Karpas-422 (cell line): ENCODE measurements at places on chromosomes 3 and 15.

DNA sequence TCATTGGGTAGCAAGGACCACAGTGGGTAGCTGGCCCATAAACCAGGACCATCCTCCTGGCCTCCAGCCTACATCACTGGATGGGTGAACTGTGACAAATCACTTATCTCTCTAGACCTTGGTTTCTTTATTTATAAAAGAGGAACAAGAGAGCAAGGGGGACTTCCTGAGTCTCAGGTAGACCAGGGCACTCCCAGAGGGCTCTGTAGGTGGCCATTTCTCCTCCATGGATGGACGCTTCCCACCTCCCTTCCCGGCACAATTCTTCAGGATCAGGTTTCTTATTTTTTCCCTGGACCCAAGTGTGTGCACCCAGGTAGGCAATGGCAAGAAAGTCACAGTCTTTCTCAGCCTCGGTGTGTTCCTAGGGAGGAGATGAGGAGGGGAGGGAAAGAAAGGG lies 41.4 kb upstream of the SPATA12 start:
- DNase-seq = peak; percentile 86

- no peak for DNase-seq
Measured at GRCh38 chr3:188900421-188900951, 271.3 kb upstream of the TPRG1 start.

DNA sequence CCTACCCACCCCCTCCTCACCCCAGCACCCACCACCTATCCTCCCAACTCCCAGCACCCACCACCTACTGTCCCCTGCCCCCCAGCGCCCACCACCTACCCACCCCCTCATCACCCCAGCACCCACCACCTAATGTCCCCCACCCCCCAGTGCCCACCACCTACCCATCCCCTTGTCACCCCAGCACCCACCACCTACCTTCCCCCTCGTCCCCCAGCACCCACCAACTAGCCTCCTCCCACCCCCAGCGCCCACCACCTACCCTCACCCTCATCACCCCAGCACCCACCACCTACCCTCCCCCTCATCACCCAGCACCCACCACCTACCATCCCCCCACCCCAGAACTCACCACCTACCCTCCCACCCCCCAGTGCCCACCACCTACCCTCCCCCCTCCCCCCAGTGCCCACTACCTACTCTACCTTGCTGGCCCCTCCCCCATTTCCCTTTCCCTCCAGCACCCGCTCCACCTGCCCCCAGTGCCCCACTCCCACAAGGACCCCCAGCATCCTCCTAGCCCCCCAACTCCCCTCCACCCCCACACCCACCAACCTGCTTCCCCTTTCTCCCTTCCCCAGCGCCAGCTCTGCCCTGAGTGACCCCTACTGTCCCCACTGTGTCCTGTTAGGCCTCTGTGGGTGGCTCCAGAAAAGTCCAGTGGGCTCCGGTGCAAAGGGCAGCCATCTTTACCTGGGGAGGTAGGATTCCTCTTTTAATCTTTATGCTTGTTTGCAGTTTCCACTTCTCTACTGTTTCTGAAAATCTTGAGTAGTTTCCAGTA lies 1.2 kb downstream of the UROC1 start:
- no peak for DNase-seq

DNA sequence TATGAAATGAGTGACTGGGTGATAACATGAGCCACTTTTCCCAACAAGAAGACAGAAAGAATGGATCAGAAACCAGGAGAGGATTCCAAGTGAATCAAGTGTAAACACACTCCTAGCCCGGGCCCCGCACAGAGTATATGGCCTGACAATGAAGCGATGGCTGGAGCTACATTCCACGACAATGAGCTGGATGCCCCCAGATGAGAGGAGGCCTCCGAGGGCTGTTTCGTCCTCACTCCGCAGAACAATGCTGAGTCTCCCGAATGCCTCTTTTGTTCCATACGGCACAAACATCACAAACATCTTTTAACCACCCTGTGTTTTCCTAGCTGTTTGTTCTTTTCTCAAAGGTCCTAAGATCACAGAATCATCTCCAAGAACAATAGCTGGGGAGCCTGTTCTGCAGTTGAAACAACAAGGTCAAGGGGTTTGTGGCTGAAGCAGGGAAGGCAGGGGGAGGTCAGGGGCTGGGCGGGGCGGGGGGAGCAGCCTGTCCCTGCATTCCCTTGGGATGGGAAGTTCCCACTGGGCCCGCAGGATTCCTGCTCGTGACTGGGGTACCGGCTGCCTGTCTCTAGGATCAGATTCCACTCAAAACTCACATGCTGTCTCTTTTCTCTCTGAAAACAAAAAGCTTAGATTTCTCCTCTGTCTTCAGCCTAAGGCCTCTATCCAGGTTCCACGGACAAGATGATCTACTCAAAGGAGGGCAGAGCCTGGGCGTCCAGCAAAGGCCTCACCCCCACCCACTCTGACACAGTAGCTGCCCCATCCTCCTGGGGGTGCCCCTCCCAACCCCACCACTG lies 151.3 kb downstream of the XXYLT1 start:
- no peak for DNase-seq

GRCh38 chr3:27360113-27361078 lies 8.8 kb downstream of the NEK10 start:
- DNase-seq = peak; percentile 60

- DNase-seq = no peak
Measured at GRCh38 chr3:191300422-191300821, 28.8 kb upstream of the CCDC50 start.

- no peak for DNase-seq
Measured at GRCh38 chr3:37812499-37812896, 49.2 kb upstream of the CTDSPL start.

DNA sequence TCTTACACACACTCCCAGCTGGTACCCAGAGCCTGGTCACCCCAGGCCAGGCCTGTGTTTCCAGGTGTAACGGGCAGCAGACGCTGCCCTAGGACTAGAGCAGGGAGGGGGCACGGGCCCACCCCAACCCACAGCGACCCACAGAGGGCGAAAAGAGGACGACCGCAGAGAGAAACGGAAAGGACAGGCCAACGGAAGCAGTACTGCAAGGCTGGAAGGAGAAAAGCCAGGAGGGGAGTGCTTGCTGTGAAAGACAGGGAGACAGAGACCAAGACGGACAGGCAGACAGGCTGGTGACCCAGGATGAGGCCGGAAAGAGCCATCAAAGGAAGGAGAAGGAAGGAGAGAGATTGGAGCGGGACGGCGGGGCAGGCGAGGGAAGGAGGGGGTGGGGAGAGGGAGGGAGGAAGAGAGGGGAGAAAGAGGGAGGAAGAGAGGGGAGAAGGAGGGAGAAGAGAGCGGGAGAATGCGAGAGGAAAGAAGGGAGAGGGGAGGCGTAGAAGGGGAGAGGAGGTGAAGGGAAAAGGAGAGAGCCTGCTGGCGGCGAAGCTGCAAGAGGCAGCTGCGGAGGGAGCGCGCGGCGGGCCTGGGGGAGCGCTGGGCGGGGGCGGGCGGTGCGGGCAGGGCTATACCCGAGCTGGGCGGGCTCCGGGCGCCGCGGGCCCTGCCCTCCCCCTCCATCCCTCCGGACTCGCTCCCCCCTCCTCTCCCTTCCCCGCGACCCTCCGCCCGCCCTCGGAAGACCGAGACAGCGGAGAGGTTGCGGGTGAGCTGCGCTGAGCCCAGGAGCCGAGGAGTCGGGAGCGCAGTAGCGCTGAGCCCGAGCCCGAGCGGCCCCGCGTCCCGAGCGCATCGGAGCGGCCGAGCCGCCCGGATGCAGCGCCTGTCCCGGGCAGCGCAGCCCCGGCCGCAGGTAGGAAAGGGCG lies at the start of gene SLC6A1:
SLC6A1 (plus strand) TSS at position 732 of the 926 bp plus-strand sequence. CDS start 24,464 bp downstream, outside the sequence.
- DNase-seq = no peak

DNA sequence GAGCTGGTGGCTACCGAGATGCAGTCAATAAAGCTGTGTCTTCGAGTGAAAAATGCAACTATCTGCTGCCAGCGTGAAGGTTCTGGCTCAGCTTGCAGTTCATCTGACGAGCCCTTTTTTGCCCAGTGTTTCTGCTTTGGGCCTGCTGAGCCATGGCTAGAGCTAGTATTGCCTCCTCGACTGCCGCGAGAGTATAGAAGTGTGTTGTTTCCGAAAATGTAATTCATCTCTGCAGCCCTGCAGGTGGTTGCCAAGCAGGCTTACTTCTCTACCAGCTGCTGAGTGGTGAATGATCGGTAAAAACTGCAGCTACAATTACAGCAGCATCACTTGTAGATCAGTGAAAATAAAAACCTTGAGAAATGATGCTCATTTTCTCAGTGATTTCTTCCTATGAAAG lies 114.8 kb downstream of the DLG1 start:
- DNase-seq = no peak

DNA sequence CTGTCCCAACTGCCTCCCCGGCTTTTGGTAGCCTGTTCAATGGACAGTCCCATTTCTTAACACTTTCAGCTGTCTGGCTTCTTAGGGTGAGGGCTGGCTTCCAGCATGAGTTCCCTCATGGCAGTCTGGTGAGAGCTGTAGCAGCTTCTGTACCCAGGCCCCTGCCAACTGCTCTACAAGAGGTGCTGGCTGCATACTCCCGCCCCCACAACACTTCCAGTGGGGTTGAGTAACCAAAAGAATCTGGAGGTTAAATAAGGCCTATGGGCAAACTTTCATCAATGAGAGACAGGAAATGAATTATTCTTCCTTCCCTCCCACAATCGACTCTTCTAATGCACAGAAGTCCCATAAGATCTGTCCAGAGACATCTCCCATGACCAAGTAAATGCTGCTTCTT lies 145.0 kb downstream of the NEK10 start:
- no peak for DNase-seq

DNA sequence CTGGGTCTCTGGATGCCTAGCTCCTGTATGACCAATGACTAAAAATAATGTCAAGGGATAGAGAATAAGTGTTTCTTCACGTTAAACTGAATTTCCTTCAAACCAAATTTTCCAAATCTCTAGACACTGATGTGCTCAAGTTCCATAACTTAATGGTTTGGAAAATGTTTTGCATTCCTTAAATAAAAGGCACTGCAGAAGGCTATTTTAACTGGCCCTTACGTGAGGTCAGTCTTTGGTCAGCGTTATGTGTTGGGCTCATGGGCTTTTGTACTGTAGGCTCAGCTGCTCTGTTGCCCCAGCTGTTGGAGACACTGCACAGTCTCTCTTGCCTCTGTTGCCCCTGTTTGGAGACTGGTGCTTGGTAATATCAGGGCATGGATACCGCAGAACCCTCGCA lies 188.5 kb downstream of the TPRG1 start:
- no peak for DNase-seq

GRCh38 chr3:23676093-23676492 lies 129.7 kb upstream of the UBE2E1 start:
- DNase-seq = no peak

- DNase-seq = no peak
Measured at GRCh38 chr3:163538387-163538786, 1539.9 kb downstream of the SI start.

DNA sequence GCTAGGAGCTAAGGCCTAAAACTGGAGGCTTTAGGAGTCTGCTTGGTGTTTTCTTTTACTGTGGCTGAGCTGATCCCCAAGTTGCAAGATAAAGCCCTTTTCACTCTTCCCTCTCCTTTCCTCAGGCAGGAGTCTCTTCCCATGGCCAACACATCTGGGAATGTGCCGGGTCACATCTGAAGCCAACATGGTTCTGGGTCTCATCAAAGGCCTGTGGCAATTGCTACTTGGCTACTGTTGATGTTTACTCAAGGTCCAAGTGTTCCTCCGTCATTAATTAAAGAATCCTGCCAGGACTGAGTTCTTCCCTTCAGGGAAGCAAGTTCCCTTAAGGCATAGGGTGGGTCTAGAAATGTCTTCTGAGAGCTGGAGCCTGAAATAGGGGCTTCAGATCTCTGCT lies 230.2 kb downstream of the GBE1 start:
- DNase-seq = no peak

- no peak for DNase-seq
Measured at GRCh38 chr3:155282385-155283091, 10.9 kb downstream of the STRIT1 start.

DNA sequence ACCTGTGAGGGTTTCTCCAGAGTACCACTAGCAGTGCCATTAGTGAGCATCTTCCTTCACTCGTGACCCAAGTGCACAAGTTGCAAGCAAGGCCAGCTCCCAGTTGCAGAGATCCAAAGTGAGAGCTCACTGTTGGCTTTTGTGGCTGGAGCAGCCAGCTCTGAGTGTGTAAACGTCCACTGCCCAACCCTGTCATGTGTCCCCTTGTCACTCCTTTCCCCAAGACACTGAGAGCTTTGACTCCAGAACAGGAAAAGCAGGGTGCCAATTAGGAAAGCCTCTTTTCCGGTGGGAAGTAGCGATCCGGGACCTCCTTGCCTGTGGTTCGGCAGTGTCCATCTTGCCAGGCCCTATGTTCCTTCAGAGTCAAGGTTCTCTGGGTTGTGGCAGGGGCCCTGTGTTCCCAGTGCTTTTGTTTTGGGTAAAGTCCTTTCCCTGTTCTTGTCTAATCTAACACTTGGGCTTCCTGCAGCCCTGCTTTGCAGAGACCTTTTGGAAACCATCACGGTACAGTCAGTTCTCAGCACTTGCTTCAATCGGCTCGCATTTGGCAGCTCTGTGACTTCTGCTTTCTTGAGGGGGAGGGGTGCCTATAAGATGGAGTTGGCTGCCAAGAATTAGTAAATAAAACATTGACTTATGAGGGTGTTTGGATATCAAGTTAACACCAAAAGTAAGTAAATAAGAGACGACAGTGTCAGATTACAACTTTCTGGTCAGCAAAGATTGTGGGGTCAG lies 90.5 kb downstream of the DNASE1L3 start:
- DNase-seq = no peak

DNA sequence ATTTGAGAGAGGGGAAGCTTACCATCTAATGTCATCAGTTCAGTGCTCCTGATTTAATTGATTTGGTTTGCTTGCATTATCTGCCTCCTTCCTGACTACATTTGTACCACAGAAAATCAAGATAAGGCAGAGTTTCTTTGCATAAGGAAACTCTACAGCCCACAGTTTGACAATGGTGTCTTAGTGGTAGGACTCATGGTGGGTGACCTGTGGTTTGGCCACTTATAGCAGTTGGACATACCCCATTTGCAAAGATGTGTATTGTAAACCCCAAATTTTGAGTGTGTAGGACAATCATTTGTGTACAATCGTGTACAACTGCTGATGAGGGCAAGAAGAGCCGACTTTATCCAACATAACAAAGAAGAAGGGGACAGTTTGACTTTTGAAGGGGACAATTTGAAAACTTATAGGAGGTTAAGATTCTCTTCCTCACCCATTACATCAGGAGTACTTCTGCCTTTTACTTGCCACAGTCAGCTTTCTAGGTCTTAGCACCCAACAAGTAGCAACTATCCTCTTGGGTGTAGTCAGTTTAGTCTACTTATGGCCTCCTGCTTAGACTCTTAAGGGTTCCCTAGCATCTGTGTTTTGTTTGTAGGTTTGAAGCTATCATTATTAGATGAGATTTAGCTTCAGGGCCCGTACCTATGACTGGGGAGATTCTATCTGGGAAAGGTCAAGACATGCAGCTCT lies 6.2 kb downstream of the TGFBR2 start:
- DNase-seq = no peak

DNA sequence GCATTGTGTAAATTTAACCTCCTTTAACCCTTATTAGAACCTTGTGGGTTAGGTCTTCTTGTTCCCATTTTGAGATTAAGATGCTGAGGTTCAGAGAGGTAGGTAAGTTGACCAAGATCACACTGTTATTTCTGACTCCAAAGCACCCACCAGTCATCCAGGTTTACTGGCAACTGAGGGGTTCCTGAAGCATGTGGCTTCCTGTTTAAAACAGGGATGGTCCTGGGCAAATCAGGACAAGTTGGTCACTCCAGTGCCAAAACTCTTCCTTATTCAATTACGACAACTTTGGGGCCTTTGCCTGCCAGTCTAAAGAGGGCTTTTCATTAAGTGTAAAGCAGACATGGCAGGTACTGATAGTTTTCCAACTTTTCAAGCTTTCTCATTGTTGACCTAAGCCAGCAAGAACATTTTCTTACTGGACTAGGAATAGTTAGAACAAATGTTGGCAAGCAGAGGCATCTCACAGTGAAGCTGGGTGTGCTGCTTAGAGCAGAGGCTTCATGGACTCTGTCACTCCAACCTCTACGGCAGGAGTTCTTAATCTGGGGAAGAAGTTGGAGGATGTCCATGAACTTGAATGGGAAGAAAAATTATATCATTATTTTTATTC lies 149.4 kb upstream of the ADAMTS9 start:
- DNase-seq = no peak
